GDM1 (cell line): ENCODE measurements at places on chromosomes 12 and 14.

GRCh38 chr12:112170971-112171596 is 45.7 kb downstream of the TRAFD1 start:
- DNase-seq, result no peak

DNA sequence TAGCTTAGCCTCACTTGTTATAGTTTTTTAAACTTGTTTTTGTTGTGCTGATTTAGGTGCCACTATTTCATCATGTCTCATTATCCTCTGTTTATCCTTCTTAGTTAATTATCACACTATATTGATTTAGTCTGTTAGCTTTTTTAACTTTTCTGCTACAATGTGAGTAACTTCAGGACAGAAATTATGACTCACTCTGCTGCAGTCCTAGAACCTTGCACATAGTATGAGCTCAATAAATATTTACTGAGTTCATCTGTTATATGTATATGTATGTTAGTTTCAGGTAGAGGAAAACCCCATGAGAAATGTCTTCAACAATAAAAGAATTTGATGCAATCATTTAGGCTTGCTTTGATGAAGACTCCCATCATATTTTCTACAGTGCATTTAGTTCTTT is 224.3 kb upstream of the NAV3 start:
- DNase-seq, result no peak

GRCh38 chr12:13182881-13183280 is 13.6 kb upstream of the EMP1 start:
- no peak for DNase-seq

DNA sequence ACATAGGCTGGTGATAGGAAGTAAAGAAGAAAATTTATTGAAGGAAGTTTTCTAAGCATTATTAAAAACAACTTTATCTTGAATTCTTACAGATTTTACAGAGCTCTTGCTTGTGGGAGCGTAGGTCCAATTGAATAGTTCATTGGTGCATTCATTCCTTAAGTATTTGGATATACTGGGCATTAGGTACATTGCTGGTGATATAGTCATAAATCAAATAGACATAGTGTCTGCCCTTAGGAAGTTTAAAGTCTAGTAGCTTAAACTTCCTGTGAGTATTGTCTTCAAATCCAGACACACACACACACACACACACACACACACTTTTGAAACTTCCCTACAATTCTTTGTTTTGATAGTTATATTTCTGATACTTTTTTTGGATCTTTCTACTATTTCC is 226.7 kb downstream of the FUT8 start:
- DNase-seq, result no peak

DNA sequence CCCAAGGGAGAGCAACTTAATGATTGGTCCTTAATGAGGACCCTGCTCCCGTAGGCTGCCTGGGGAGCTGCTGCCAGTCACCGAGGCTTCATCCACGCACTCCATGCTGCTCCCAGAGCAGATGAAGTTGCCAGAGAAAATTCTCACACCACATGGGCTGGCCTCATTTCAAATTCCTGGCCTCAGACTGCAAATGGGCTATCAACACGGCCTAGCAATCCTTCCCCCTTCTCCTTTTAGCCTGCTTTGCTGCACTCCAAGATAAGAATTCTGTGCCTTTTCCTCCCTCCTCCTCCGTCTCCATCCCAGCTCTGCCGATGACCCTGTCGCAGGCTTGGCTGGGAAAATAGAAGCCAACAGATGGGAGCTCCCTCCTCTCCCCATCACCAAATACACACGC is 10.8 kb upstream of the DGLUCY start:
- no peak for DNase-seq

DNA sequence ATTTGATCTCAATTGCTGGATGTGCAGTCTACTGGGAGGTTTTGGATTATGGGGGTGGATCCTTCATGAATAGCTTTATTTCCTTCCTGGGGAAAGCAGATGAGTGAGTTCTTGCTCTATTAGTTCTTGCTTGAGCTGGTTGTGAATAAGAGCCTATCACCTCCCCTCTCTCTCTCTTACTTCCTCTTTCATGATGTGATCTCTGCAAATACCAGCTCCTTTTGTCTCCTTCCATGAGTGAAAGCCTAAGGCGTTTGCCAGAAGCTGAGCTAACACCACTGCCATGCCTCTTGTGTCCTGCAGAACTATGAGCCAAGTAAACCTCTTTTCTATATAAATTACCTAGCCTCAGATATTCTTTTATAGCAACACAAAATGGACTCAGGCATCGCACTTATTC is 302.7 kb downstream of the CCER1 start:
- no peak for DNase-seq

GRCh38 chr12:65784289-65785015 is 39.8 kb upstream of the HMGA2 start:
- no peak for DNase-seq

DNA sequence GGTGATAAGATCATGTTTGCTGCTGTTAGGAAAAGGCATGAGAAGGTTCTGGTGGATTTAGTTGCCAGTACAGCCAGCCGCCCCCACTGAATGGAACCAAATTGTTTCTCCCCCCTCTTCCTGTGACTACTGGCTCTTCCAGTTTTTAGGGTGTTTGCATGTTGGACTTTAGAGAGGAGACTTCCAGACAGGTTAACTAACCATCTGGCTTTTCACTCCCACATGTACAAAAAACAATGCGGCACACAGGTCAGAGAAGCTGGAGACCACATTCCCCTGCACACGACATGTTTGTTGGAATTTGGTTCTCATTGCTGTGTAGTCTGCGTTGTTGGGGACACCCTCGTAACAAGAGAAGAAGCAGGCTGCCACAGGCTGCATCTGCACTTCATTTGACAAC is 103.9 kb upstream of the TMEM132C start:
- DNase-seq, result no peak

- no peak for DNase-seq
Observed at GRCh38 chr12:109289551-109289950, 19.5 kb downstream of the FOXN4 start.

- no peak for DNase-seq
Observed at GRCh38 chr14:92866901-92867865, 55.8 kb upstream of the CHGA start.

DNA sequence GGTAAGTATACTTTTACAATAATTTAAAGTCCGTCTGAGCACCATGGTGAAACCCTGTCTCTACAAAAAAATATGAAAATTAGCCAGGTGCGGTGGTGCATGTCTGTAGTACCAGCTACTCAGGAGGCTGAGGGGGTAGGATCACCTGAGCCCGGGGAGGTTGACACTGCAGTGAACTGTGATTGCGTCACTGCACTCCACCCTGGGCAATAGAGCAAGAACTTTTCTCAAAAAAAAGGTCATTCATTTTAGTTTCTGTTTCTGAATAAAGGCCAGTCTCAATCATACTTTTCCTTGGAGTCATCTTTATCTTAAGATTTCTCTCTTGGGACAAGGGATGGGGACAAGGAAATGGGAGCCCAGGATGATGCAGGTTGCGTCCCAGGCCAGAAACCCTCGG is 12.9 kb downstream of the ANKRD13A start:
- DNase-seq, result no peak

DNA sequence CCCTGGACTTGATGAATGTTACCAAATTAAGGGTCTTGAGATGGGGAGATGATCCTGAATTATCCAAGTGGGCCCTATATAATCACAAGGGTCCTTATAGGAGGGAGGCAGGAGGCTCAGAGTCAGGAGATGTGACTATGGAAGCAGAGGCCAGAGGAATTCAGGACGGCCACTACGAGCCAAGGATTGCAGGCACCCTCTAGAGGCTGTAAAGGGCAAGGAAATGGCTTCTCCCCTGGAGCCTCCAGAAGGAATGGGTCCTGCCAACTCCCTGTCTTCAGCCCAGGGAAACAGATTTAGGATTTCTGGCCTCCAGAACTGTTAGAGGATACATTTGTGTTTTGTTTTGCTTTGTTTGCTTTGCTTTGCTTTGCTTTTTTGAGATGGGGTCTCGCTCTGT is 8.8 kb downstream of the BDKRB1 start:
- DNase-seq, result no peak

GRCh38 chr12:64525461-64526160 is 73.7 kb downstream of the TBK1 start:
- DNase-seq, result no peak

- DNase-seq, result no peak
Observed at GRCh38 chr12:50635364-50635763, 128.5 kb upstream of the ATF1 start.

- DNase-seq, result no peak
Observed at GRCh38 chr12:9064815-9065606, 50.7 kb downstream of the A2M start.

DNA sequence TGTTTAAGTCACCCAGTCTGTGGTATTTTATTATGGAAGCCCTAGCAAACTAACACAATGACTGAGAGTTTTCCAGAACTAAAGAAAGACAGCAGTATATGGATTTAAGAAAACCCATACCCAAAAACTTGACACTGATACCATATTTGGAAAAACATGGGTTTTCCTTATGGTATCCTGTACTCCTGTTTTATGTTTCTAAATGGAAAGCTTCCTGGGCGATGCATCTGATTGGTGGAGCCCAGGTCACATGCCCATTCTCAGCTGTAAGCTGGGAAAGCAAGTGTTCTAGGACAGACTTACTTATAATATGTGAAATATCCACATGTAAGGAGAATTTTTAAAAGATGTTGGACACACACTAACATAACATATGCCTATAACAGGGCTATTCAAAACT is 4.5 kb upstream of the RNASE4 start:
- DNase-seq, result no peak

DNA sequence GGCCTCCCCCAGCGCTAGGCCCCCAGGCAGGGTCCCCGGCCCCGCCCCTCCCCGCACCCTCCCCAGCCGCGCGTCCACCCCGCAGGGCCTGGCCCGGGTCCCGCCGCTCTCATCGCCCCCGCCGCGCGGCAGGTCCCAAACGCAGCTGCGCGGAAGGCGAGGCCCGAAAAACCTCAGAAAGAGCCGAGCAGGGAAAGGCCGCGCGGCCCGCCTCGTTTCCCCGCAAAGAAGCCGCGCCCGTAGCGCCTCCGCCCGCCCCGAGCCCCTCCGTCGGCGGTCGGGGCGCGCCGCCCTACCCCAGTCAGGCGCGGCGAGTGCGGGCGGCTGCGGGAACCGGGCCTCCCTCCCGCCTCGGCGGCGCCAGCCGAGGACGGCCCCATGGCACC is 324 bp downstream of the POLE start:
- DNase-seq, result no peak

DNA sequence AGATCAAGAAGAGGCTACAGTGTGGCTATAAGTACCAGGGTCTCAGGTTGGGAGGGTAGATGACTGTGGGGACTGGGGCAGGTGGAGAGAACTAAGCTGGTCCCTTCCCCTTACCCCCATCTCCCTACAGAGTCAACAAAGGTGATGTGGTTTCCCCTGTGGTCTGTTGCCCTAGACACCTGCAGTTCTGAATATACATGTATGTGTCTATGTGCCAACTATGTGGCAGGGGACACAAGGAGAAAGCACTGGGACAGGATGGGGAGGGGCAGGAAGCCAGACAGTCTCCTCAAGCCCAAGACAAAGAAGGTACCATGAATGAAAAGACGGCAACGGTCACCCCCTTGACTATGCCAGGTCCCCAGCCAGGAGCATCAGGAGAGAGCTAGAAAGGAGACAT is 4.5 kb upstream of the HDAC7 start:
- no peak for DNase-seq

GRCh38 chr14:103332143-103332919 is 1.7 kb upstream of the EIF5 start:
- DNase-seq, result peak; percentile 11

- no peak for DNase-seq
Observed at GRCh38 chr14:57641776-57642175, 148.1 kb upstream of the CCDC198 start.

- no peak for DNase-seq
Observed at GRCh38 chr14:65027127-65027799, 40.6 kb downstream of the FNTB start.

DNA sequence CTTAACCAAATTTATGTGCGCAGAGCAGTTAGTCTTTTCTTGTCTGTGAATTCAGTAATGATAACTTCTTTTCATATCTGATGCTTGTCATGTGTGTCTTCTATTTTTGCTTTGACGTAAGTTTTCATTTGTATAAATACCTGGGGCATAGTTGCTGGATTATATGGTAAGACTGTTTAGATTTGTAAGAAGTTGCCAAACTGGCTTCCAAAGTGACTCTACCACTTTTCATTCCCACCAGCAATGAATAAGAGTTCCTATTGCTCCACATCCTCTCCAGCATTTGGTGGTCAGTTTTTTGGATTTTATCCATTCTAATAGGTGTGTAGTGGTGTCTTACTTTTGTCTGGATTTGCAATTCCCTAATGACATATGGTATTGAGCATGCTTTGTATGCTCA is 8.9 kb downstream of the ZNF268 start:
- no peak for DNase-seq

DNA sequence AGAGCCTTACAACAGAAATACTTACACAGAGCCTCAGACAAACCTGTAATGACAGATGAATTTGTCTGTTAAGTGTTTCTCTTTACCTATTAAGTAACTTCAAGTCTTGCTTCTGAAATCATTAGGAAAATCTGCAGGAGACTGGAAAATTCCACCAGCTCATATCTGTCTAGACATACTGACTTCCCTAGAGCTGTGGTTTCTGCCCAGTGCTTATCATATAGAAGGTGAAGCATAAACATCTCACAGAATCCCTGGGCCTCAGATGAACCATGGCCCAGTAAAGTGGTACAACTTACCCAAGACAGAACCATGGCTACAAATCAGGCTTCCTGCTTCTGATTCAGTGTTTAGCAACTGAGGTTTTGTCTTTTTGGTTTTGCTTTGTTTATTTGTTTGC is 91.6 kb downstream of the EGLN3 start:
- DNase-seq, result no peak

GRCh38 chr14:77076113-77076631 is 21.9 kb upstream of the CIPC start:
- no peak for DNase-seq
